Activated CD4-positive, alpha-beta T cell treated with anti-CD3 and anti-CD28 coated beads, Interleukin-2, amount 10 ng/mL, durations not matched to agents 7 days and 5 days (primary cell): ENCODE measurements at places on chromosomes 1 and 21. TPM values are rescaled to one million over a fixed set of nuclear protein-coding genes. Genes with fewer than 3 reads are reported as not detected.

FCRL5 gene
- total RNA-seq: not detected

GRCh38 chr1:116127848-116128540 is 16.8 kb downstream of the MAB21L3 start:
- no peak for DNase-seq
- H3K36me3 ChIP-seq: no peaks in the 10 kb centered on the region
- H3K4me1 ChIP-seq: peaks cover 39% of the 10 kb centered on the region
- H3K27ac ChIP-seq: no peak overlapping the region
- peaks cover 6% of the 10 kb centered on the region for H3K27me3 ChIP-seq

DNA sequence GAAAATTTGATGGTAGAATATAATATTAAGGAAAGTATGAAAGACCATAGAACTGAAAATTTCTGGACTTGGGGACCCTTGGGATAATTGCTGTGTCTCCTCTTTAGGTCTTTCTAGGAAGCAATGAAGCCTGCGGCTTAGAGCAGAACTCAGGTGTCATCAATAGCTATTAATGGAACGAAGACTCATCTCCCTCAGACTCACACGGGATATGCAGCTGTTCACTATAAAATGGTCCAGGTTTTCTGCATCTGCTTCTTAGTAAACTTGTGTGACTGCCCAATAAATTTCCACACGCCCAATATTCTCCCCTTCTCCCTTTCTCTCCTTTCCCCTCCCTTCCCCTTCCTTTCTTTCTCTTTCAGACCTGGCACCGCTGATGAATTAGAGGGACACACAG is 392.5 kb downstream of the HLX start:
- DNase-seq: no peak
- H3K4me3 ChIP-seq: no peak overlapping the region
- H3K27me3 ChIP-seq: no peaks in the 10 kb centered on the region

DNA sequence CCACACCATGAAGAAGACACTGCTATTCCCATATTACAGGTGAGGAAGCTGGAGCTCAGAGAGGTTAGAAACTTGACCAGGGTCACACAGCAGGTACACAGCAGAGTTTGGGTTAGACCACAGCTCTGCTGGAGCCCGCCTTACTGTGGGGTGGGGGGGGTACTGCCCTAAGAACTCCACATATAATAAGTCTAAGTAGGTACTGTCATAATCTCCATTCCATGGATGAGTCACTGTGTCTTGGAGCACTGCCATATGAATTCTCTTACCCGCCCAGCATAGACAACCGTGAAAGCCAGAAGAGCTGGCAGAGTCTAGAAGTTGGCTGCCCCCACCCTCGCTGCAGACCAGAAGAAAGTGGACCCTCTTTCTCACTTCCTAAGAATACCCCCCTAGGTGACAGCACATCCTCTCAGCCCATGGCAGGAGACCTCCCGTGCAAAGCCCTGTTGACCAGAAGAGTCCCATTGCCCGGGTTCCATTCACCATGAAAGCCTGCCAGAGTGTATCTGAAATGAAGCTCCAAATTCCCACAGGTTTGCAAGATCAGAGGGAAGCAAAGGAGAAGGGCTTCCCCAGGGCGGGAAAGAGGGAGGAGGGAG is 5.2 kb upstream of the PLA2G2D start:
- H3K27me3 ChIP-seq: peaks cover 25% of the 10 kb centered on the region
- no peak overlapping the region for H3K27ac ChIP-seq
- H3K4me3 ChIP-seq: no peak overlapping the region

SPRR1B gene
- total RNA-seq: not detected

ZFP69B gene
- 3.0 TPM for total RNA-seq

GRCh38 chr1:26838474-26839338 is 12.2 kb downstream of the ZDHHC18 start:
- no peak for DNase-seq
- no peak overlapping the region for H3K4me3 ChIP-seq
- H3K27ac ChIP-seq: peak overlapping the region; percentile 66
- H3K4me1 ChIP-seq: peaks cover 32% of the 10 kb centered on the region

- DNase-seq: no peak
- H3K27ac ChIP-seq: no peak overlapping the region
- H3K36me3 ChIP-seq: no peaks in the 10 kb centered on the region
- no peak overlapping the region for H3K4me3 ChIP-seq
These were observed 52.4 kb downstream of the ARHGEF10L start for GRCh38 chr1:17591814-17592430.
